ENCODE measurements at places on chromosomes 3 and 15.

DNA sequence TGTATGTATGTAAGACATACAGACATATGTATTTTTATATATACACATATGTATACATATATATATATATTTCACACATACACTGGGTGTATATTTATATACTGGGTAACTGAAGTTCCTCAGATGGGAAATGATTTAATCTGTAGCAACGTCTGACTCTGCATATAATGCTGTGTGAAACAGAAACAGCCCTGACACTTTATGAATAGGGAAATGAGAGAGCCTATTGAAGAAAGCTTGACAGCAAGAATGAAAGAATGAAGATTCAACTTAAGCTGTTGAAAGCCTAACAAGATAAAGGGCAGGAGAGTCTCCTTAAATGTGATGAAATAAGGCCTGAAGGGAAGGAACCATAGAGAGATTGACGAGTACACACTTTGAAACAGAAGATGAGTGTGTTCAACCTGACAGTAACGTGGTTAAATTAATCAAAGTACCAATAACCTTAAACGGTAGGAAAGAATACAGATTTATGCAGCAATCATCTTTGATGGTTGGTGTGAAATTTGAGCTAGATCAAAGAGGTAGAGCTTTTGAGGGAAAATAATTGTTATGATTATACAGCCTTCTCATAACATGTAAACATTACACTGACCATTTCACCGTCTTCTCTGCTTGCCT, 169.9 kb downstream of the MECOM start:
- no peak for DNase-seq

DNA sequence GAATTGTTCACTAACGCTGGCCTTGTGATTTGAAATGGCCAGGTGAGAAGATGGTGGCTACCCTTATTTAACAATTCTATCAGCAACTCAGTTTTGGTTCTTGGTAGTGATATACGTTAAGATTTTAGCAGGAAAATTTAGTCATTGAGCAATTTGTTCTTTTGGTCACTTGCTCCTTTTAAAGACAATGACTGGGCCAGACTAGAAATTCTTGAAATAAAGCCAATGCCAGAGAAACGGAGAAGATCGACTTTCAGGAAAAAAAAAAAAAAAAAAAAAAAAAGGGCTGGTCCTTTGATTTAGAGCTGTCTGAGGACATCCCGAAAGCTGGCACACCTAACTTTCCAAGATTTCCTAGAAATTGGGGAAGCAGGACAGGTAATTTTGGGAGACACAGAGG, 178.5 kb downstream of the FNDC3B start:
- DNase-seq: no peak

DNA sequence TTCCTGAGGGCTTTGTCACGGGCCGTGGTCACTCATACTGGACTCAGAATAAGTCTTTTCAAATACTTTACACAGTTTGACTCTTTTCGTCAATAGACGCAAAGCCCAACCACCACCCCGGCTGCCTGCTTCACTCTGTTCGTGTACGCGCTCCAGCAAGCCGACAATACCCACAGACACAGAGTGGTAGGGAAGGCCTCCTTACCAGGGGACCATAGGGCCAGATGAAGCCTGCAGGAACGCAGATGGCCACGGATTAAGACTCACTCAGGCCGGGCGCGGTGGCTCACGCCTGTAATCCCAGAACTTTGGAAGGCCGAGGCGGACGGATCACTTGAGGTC, 29.7 kb downstream of the EFCAB12 start:
- DNase-seq: peak; percentile 2

GRCh38 chr3:69359916-69360315, 26.0 kb downstream of the FRMD4B start:
- no peak for DNase-seq

DNA sequence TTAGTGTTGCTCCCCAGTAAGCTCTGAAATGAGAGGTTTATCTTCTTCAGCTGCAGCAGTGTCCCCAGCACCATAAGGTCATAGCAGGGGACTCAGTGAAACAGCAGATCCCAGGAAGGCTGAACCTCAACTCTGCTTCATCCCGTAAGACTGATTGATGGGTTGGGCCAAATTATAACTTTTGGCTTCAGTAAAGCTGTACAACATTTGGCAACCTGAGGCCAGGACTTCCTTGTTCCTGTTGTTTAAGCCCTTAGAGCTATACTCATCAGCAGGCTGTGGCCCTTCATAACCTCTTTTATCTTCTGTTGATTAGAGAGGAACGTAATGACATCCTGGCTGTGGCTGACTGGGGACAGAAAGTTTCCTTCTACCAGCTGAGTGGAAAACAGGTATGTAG, 29.0 kb downstream of the IFT122 start:
- no peak for DNase-seq

DNA sequence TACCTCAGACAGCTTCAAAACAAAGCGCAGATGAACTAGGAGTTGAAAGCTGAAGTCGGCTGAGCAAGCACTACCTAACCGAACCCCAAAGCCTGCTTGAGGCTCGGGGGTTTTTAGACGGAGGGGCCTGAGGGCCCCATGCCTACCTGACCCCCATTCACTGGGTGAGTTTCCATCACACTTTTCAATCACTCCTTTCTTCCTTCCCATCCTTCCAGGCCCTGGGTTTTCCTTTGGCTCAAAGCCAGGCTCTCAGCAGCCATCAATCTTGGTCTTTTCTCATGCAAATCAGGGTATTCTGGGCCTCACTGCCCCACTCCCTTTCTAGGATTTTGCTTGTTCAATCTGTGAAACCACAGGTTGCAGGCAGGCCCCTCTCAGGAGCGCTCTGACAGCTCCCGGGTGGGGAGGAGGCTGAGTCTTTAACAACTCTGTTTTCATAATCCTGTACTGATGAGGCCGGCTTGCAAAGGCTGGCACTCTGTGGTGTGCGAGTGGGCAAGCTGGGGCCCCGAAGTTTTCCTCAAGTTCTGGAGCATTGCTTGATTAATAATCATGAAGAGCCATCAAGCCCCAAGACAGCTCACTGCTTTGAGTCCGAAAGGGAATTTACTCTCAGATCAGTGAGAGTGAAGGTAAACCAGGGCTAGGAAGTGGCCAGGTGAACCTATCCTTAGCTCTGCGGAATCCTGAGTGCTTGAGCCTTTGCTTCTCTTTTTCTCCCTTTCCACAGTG, 97.6 kb downstream of the FRMD4B start:
- DNase-seq: no peak

DNA sequence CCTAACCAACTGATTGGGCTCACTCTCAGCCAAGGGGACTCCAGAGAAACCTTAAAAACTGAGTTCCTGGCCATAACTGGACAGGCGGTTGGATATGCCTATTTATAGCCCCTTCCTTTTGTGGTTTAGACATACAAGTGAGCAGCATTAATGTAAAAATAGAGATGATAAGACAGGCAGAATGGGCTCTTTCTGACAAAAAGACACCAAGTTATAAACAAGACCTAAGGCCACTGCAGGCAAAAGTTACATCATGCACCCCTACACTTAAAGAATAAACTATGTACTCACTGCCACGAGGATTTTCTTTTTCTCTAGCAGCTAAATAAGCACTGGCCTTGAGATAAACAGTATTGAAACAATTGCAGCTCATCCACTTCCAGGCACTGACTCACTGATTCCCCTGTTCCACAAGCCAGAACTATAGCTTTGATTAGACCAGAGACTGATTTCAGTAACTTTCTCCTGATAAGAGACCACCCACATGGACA, 30.1 kb downstream of the SUCNR1 start:
- no peak for DNase-seq

DNA sequence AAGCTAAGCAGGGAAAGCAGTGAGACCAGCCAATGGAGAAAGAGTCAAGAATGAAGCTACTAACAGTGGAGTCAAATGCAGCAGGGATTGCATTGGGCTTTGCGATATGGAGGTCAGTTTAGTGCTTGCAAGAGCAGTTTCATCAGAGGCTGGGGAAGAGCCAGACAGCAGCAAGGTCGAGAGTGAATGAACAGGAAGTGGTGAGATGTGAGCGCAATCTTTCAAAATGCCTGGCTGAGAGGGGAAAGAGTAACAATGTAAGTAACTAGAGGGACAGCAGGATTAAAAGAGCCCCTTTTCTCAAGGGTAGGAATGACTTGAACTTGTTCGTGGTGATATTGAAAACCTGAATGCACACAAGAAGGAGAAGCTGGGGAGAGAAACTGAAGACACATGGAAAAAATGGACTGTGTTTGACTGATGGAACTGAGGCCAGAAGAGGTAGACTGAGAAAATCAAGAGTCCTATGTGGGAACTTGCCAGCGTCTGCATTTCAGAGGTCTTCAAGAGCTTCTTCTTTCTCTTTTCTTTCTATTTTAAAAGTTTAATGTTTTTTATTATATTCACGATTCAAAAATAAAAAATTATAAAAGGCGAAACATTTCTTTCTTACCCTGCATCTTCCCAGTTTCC, 30.6 kb upstream of the GPR160 start:
- DNase-seq: peak; percentile 22

DNA sequence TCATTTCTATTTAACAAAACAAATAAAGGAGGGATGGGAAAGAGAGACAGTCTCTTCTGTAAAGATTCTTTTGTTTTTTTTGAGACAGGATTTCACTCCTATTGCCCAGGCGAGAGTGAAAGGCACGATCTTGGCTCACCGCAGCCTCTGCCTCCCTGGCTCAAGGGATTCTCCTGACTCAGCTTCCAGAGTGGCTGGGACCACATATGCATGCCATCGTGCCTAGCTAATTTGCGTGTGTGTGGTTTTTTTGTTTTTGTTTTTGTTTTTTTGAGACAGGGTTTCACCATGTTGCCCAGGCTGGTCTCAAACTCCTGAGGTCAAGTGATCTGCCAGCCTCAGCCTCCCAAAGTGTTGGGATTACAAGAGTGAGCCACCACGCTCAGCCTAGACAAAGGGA, 23.3 kb downstream of the STAG1 start:
- DNase-seq: no peak

- no peak for DNase-seq
These were observed 238.6 kb upstream of the SOX14 start for GRCh38 chr3:137525471-137525870.

GRCh38 chr3:136658946-136659682, 93.1 kb downstream of the STAG1 start:
- no peak for DNase-seq

DNA sequence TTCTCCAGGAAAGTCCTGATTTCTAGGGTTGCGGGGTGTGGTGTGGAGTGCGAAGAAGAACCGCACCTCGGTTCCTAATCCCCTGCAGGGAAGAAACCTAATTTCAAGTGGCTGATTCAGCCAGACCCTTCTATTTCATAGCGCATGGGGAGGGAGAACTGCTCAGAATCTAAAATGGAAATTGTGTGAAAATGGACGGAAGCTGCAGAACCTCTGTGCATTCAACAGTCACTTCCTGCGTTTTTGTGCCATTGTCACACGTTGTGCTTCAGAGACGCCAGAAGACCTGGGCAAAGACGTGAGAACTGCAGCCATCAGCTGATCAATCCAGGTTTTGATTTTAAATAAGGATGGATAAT, 1.2 kb downstream of the SIDT1 start:
- peak; percentile 61 for DNase-seq

DNA sequence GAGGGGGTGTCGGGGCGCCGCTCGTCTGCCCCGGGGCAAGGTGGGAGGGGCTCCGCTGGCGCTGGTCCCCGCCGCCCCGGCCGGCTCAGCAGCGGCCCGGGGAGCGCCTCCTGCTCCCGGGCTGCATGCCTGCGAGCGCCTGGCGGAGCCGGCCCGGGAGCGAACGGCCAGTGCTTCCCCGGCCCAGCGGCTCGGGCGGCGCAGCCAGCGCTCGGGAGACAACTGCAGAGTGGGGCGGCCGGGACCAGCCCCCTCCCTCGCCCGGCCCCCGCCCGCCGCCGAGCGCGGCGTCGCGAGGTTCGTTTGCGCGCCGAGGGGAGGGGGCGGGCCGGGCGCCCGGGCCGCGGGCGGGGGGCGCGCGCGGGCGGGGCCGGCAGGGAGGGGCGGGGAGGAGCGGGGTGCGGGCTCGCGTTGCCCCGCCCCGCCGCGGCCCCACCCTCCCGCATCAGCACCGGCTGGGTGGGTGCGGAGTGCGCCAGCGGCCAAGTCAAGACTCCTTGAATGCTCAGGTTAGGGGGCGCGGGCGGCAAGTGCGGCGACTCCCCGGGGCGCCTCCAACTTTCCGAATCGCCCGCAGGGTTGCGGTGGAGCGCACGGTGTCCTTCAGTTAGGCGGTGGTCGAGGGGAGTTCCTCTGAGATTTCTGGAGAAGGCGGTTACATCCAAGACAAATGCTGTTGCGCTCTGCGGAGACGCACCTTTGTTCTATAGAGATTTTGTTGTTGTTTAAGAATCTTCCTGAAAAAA, at the start of gene RGMA:
Gene RGMA, minus strand, starts transcription at position 231 of the 746 bp plus-strand sequence. CDS start 279 bp downstream, outside the sequence.
- no peak for DNase-seq

DNA sequence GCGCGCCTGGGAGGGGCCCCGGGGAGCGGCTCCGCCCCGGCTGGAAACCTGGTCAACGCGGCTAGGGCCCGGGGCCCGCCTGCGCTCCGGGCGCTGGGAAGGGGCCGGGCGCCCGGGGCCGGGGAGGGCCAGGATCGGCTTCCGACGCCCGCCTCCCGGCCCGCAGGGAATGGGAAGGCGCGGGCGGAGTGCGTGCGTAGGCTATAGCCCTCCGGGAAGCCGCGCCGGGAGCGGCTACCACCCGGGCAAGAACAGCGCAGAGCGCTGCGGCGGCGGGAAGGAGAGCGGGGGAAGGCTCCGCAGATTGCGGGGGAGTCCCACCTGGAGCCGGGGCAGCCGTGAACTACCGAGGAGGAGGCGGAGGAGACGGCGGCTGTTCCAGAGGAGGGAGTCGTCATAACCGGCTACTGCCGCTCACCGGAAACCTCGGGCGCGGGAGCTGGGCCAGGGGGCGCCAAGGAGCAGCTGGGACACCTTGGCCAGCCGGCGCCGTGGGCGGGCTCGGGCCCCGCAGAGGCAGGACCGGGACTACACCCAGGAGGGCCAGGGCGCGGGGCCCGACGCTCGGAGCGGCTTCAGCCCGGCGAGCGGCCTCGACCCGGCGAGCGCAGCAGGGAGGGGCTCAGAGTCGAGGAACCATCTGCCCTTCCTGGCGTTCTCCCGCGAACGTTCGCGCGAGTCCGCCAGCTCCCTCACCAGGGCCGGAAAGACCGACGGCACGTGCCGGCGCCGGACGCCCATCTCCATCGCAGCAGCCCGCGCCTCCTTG, at the start of gene EOGT:
Gene EOGT, minus strand, starts transcription at position 432 of the 769 bp plus-strand sequence. CDS start 3,838 bp downstream, outside the sequence.
- DNase-seq: peak; percentile 76

DNA sequence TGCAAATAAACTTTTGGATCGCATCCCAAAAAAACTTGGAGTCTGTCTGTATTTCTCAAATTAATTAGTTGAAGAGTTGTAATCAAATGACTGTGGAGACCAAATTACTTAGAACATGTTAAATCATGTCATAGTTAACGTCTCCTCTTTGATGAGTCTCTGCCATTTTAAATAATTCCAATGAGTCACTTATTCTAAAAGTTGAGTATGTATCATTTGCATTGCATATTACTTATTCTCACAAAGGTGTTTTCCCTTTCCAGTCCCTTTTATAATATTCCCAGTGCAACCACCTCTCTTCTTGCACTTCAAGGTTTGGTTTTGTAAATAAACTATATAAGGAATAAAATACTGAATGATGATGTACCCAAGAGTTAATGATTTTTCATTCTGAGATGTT, 36.0 kb upstream of the MBNL1 start:
- DNase-seq: no peak

GRCh38 chr15:82643992-82644391, 3.2 kb downstream of the CPEB1 start:
- no peak for DNase-seq
